Effector CD8-positive, alpha-beta T cell (primary cell): ENCODE measurements at places on chromosomes 6 and 20.

DNA sequence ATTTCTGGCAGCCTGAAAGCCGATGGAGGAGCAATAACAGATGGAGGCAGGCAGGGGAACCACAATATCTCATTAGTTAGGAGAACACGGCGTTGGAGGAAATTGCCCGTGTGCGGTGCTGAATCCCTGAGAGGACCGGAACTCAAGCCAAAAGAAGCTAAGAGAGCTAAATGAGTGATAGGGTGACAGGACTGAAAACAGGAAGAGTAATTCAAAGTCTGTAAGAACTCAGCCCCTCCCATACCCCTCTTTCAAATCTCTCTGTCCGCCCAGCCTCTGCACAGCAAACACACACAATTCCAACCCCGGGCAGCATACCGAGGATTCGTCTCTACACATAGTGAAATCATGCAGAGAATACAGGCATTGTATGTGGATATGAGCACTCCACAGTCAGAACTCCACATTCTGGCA, 2.6 kb upstream of the IPCEF1 start:
- no peak for DNase-seq

- no peak for DNase-seq
Observed at GRCh38 chr6:131524695-131525336, 48.2 kb upstream of the ARG1 start.

GRCh38 chr6:159913862-159914564, 23.2 kb downstream of the MAS1 start:
- DNase-seq = no peak

DNA sequence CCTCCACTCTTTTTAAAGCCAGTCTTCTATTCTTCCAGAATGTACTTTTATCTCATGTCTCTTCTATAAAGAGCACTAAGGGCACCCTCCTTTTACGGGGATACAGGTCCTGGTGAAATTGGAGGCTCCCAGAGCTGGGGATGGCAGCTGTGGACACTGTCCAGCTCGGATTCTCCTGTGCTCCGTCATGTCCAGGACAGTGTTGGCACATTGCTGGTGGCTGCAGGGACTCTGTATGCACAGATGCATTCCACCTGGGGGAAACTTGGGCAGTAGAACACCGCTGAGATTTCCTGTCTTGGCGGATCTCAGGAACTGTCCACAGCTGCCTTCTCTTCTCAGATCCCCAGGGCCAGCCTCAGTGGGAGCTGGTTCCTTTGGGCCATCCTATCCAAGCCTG, 56.6 kb upstream of the CLDN20 start:
- DNase-seq = no peak

DNA sequence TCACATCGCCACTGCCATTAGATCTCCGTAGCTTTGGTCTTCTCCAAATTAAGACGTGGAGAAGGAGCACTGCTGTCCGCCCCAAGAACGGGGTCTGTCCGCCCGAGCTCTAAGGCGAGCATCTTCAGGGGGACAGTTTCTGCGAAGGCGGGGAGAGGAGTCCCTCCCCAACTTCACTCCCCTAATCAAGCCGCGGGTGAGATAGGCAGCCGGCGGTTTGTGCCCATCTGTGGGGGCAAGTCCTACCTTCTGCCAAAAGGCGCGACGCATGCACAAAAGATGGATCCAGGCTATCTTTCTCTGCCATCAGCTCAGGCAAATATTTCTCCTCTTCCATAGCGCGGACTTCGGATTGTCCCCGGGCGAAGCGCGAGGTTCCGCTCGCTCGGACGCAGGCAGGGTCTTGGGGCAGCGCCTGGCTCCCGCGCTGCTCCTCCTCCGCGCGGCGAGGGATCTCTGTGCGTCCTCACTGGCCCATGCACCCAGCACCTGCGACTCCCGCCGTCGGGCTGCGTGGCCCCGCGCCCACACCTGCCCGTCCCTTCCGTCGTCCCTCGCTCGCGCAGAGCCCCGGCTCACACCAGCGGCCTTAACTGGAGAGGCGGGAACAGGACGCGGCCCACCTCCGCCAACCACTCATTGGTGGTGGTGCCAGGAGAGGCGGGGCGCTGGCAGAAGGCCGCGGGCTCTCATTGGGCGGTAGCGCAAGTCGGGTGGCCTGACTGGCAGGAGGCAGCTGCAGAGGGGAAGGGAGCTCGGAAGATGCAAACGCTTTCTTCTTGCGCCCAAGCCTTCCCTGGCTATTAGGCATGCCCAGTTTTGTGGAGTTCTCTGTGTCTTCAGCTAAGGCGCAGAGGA, at the start of gene KHDRBS2:
Gene KHDRBS2, minus strand, starts transcription at position 614 of the 858 bp plus-strand sequence.
- DNase-seq = no peak

- peak; percentile 28 for DNase-seq
Observed at GRCh38 chr20:44218446-44218845, 7.9 kb upstream of the OSER1 start.

GRCh38 chr6:169237496-169238134, 16.0 kb downstream of the THBS2 start:
- no peak for DNase-seq

DNA sequence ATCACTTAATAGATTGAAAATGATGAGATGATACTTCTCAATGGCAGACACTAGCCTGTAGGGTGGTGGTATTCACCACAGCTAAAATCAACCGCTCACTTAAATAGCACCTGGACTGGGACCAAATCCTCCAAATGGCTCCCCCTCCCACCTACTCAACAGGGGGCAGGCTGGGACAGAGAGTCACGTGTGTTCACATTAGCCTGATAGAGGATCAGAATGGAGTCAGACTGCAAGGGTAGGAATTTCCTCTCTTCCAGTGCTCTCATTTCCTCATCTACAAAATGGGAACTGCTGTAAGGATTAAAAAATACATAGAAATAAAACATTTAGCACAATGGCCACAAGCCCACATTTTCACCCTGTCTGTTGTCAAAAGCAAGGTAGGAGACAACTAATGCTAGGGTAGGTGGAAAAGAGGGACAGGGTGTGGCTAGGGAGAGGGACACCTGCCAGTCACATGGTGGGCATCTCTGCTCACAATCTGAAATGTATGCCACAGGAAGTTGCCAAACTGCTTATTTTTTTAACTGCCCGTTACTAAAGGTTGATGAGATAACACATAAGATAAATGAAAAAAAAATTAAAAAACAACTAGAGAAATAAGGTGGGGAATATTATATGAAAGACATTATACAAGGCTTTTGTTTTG, 55.3 kb downstream of the BACH2 start:
- DNase-seq = no peak

DNA sequence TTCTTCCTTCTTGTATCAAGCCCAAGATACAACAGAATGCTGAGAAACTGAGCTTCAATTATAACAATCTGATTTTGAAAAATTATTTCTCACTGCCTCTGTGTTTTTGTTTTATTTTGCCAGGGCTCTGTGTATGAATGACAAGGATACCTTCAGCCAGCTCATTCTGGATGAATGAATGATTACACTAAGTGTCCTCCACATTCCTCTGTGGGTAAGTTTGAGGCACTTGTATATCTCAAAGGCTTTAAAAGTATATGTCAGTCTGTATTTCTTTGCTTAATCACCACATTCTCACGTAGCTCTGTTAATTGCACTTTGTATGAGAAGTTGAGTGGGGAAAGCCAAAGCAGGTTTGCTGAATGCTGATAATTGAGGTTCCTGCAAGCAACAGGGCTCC, 95.1 kb downstream of the TIAM2 start:
- no peak for DNase-seq

DNA sequence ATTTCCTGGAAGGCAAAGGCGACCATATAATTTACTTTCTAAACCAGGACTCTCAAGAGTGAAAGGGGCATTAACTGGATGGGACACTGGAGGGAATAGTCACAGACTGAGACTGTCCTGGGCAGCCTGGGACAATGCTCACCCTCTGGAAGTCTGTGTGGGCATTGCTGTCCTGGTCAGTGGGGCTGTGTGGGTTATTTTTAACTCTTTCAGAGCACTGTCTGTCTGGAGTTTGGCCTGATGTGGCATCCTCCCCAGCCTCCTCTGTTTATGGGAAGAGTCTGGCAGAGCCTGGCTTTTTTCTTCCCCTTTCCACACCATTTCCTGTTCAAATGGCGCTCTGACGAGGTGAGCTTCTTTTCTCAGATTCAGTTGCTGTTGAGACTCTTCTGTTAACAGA, 11.7 kb downstream of the DAAM2 start:
- DNase-seq = no peak

DNA sequence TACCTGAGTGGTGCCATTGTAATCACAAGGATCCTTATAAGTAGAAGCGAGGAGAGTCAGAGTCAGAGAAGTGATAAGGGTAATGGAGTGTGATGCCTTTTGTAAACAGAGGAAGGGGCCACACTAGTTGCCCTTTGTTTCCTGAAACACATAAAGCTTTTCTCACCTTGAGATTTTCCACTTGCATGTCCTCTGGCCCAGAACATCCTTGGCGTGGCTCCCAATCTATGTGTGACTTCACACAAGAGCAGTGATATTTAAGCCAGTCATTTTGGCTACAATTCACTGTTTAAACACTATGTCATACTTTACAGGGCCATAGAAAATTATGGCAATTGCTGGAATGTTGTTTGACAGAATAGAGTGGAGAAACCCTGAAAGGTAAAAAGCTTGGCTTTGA, 121.2 kb upstream of the BTN3A2 start:
- no peak for DNase-seq

DNA sequence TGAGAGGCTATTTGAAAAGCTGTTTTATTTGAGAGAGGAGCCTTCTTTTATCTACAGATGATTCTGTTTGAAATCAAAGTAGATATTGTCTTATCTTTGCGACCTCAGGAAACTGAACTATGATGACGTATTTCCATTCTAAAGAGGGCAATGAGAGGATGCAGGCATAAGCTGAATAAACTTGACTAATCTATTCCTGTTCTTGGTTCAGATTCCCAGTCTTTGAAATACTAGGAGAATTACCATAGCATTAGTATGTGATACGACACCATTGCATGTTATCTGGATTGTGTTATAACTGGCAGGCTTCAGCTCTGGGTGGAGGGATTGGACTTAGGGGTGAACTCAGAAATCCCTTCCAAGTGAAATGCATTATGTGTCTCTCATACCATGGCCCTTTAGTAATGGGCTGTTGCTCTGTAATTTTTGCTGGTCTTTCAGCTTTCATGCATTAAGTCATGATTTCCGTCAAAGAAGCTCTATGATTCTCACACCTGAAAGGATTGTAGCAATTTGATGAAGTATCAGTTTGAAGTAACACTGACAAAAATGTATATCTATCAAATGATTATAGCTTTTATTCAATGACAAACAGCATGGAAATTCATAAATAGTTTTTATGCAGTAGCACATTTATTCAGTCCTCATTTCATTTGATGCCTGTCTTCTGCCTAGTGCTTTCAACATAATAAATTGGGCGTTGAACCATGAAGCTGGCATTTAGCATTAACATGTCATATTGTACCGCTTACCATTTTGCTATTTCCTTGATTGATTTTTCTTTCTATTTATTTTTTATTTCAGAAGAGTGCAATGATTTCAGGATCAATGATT, 138.4 kb upstream of the SPACA1 start:
- DNase-seq = no peak

- DNase-seq = no peak
Observed at GRCh38 chr20:25496968-25497401, 88.3 kb downstream of the NINL start.

DNA sequence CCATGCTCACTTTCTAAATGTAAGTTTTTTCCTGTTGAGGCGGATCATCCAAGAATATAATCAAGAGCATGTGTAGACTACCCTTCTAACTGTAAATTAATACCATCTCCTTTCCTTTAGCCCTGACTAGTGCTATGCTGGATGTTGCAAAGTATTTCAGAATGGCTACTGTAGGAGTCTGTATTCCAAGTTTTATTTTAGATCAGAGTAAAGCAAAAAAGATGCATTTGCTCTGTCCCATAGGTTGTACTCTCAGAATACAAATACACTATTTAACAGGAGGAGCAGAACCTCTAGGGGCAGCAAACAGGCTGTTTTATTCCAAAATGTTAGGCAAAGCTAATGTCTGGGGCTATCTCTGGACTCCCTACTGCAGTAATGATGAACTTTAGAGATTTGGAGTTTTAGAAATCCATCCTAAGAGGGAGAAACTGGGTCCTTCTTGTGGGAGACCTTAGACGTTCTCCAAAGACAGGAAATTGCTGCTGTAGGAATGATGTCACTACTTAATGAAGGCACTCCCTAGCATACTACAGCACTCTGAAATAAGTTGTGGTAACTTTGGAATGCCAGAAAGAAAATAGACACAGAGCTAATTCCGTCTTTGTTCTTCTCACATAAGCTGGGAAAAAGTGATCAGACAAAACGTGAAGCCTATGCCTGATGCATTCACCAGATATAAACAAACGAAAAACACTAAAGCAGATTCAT, 392.4 kb upstream of the HS3ST5 start:
- DNase-seq = no peak

- DNase-seq = no peak
Observed at GRCh38 chr6:111850295-111850937, 22.8 kb downstream of the FYN start.

DNA sequence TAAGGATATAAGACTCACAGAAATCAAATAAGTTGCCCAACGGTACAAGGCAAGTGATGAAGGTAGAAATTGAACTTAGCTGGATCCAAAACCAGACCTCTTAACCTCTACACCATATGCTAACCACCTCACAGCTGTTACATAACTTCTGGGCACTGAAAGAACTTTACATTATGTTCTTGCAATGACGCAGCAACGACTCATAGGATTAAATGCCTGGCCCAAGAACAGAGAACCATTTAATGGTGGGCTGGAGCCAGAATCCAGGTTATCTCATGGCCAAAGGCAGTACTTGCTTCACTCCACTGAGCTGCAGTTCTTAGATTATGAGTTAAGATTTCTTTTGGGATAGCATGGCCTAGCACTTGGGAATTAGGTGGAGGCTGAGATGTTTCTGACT, 4.4 kb downstream of the TRMT6 start:
- DNase-seq = no peak

GRCh38 chr6:27882624-27883023, 29.6 kb downstream of the OR2B2 start:
- no peak for DNase-seq

- DNase-seq = no peak
Observed at GRCh38 chr6:24004659-24005058, 121.4 kb upstream of the NRSN1 start.

DNA sequence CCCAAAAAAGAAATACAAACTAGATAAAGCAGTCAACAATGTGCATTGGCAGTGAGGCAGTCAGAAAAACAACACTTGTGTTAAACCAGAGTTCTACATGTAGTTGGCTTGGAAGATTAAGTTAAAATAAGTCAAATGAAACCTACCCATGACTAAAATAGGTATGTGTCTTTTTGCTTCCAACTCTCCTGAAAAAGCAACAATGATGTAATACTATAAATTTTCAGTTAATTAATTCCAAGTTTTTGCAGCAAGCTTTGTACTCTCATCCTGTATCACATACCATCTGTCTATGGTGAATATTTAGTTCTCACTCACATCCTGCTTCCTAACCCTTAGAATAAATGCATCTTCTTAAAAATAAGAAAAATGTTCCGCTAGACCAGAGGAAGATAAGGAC, 261.5 kb downstream of the KIF16B start:
- DNase-seq = no peak

DNA sequence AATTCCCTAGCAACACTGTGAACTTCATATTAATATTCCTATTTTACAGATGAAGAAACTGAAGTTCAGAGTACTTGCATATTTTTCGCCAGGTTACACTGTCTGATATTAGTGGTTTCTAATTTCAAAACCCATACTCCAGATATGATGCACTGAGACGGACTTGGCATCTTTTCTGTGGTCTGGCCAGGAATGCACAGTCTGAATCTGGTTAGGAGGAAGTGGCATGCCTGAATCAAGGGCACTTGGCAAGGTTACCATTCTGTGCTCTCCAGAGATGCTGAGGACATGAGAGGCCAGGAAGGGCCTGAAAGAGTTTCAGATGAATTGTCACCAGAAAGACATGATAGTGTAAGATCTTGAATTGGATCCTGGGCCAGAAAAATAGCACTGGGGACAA, 150.1 kb downstream of the HAO1 start:
- DNase-seq = no peak
